Stimulated activated CD4-positive, alpha-beta T cell treated with anti-CD3 and anti-CD28 coated beads, TNF-alpha, amount 100 ng/mL, for 48 hours (primary cell): ENCODE measurements at places on chromosomes 3 and 15.

GRCh38 chr3:37967260-37967881 lies 23.2 kb upstream of the VILL start:
- DNase-seq = peak; percentile 30

DNA sequence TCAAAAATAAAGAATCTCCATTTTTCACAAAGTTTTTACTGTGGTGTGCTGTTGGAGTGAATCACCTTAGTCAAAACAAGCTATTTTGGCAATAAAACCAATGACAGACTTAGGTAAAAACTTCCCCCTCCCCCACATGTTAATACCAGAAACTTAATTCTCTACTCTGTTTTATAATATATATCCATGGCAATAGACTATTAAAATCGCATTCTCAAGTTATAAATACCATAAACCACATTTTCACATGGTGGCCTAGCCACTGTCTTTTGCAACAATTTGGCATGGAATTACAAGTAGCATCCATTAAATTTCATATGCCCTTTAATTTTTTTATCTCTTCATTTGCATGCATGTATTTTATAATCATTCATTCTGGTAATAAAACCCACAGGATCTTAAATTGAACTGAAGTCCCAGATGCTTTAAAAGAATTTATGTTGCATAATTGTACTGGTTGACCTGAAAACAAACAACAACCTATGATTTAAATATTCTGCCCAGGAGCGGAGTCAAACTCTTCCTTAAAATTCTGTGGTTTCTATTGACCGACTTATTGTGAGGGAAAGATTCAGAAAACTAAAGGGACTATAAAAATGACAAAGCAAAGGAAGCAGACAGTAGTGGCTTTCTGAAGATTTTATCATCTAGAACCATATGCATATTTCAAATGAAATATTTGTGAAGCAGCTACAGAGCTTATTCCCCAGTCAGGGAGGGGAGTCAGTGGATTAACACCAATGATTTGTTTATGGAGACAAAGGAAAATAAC lies 229.0 kb upstream of the TBL1XR1 start:
- DNase-seq = no peak

DNA sequence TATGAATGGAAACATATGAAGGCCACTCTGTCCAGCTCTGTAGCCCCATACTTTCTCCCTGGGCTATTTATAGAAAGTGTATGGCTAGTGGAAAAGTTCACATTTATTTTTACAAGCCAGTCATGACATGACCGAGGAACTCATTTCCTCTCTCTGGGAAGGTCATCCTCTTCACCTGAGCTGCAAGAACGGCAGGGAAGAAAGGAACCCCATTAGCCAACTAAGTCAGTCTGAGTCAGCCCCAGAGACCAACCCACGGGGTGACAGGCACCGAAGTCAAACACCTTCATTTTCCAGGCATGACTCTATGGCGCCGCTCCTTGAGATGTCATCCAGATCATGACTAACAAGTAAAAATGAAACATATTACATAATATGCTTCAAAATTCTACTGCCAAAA lies 4.8 kb downstream of the PAQR9 start:
- no peak for DNase-seq

DNA sequence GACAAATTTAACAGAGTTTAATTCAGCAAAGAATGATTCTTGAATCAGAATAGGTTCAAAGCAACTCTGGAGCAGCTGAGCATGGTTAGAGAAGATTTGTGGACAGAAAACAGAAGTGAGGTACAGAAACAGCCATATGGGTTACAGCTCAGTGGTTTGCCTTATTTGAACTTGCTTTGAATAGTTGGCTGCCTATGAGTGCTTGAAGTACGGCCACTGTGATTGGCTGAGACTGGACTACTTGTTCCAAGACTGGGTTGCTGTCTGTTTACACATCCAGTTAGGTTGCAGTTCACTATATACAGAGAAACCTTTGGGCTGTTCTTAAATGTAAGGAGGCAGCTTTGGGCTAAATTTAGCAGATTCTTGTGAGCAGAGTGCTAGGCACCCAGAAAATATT lies 79.4 kb upstream of the CADPS start:
- no peak for DNase-seq

- DNase-seq = no peak
These were observed 49.2 kb downstream of the PROS1 start for GRCh38 chr3:93924491-93924890.

GRCh38 chr3:101807888-101808287 lies 28.9 kb downstream of the NXPE3 start:
- no peak for DNase-seq

GRCh38 chr3:126613479-126614188 lies 41.3 kb downstream of the TXNRD3 start:
- DNase-seq = no peak

DNA sequence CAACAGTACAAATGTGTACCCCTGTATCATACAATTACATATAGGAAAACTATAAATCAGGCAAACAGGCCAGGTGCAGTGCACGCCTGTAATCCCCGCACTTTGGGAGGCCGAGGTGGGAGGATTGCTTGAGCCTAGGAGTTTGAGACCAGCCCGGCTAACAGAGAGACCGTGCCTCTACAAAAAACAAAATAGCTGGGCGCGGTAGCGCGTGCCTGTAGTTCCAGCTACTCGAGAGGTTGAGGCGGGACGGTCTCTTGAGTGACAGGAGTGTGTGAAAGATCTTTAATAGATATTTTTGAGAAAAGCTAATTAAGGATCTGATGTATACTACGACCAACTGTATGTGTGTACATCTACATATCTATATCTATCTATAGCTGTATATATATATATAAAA lies 33.8 kb upstream of the BDH1 start:
- no peak for DNase-seq

DNA sequence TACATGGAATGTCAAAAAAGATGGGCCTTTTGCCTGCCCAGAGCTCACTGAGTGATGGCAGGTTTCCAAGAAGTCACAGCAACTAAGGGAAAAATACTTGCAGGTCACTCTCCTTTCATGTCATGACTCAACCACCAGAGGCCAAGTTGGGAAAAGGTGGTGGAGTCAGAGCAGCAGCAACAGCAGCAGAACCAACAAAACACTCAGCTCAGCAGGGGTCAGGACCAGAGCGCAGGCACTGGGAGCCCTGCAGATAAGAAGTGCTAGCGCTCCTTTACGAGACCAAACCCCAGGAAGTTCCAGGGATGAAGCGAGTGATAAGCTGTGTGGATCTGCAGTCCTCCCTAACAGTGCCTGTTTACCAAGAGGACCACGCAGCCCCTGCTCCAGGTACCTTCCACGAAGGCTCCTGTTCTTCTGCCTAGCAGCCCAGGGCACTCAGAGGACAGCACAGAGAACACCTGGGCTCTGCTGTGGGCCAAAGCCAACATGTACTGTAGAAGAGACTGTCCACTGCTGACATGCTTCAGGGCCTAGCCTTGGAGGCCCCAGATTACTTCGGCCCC lies 26.0 kb downstream of the POC1A start:
- DNase-seq = no peak

- no peak for DNase-seq
These were observed 18.8 kb upstream of the ANKDD1A start for GRCh38 chr15:64892847-64893403.

DNA sequence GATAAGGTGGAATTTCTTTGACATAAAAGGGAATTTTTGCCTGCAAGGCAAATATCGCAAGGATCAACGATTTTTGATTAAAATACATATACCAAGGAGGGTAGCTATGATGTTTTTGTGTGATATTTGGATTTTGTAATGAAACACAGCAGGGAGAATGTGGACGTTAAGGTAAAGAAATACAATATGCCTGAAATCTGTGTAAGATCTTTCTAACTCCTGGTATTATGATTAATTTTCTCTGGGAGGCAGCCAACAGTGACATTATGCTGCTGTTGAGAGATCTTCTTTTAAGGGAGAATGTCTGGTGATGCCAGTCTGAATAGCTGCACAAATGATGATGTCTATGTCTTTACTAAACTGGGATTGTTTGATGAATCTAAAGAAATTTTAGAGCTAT lies 972.2 kb downstream of the SQOR start:
- DNase-seq = no peak

DNA sequence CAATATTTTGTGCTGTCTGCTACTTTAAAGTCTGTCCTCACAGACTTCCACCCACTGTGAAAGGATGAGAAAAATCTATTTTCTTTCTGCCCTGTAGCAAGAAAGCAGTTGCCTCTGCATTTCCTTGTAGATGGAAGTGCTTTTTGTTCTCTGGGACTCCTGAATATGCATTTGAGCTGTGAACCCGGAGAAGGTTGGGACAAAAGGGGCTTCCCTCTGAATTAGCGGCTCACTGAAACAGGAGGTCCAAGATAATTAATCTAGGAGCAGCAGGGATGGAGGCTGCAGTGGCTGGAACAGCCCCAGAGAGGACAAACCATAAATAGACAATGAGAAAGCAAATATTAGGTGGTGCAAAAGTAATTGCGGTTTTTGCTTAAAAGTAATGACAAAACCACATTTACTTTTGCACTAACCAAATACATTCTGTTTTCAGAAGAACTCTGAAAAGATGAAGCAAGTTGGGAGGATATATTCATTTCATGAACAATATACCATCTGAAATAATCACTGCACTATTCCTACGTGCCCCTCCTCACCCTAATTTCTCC lies 143.4 kb upstream of the KBTBD8 start:
- no peak for DNase-seq

GRCh38 chr15:29309139-29309538 lies 39.5 kb upstream of the NSMCE3 start:
- no peak for DNase-seq

- DNase-seq = no peak
These were observed 8.9 kb downstream of the CISH start for GRCh38 chr3:50602595-50603191.

DNA sequence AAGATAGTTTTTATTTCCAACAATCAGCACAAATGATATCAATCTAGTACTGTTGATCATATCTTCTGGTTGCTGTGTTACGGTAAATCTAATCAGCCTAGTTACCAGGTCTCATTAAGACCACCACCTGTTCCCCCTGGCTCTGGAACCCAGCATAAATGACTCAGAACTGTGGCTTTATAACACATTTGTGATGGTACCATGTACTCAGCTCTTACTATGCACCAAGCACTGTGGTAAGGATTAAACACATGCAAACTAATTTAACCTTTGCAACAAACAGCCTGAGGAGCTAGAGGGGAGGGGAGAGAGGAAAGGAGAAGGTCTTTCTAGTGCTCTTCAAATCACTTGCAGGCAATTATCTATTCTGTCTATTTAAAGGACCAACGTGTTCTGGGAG lies 173.9 kb upstream of the LMCD1 start:
- DNase-seq = no peak

DNA sequence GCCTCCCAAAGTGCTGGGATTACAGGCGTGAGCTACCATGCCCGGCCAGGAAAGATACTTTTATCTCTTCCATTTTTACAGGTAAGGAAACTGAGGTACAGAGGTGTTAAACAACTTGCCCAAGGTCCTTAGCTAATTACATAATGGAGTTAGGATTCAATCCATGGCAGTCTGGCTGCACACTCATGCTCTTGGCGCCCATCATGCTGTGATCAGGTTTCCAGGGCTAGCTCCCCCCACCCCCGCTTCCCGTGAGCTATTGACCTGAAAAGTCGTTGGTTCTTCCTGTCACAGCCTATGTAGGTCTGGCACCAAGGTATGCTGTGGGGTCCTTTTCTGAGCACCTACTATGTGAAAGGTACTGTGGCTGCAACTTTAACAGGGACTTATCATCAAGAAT lies 55.9 kb upstream of the LARS2 start:
- no peak for DNase-seq

DNA sequence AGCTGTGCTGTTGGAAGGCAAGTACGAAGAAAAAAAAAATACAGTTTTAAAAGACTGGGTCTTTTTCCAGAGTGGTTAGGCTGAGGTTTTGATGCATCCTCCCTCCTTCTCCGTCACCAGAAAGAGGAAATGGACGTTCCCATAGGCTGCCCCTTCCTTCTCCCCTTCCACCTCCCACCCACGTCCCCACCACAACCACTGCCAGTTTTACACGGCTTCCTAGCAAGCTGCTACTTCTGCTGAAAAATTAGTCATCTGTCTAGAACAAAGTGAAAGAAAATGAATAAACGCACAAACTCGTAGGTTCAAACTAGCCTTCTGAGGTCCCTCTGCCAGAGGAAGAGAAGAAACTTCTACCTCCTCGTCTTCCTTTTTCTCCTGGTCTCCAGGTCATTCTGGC lies 71.6 kb upstream of the RPL35A start:
- DNase-seq = peak; percentile 66

DNA sequence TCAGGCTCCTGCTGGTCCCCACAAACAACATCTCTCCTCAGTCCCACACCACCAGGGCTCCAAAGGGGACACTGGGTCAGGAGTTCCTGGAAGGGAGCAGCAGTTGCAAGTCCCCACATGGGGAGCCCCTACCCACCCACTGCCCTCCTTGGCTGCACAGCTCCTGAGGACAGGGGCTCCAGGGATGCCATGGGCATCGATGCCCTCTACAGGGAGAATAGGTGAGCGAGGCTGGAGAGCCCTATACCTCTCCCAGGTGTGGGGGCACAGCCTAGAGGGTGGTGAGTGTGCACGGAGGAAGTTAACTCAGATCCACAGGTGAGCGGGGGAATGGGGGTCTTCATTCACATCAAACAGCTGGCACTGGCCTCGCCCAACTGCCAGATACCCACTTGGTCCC lies 141.2 kb upstream of the LINGO1 start:
- DNase-seq = no peak

- DNase-seq = no peak
These were observed 3.0 kb downstream of the SKIL start for GRCh38 chr3:170360466-170360865.

DNA sequence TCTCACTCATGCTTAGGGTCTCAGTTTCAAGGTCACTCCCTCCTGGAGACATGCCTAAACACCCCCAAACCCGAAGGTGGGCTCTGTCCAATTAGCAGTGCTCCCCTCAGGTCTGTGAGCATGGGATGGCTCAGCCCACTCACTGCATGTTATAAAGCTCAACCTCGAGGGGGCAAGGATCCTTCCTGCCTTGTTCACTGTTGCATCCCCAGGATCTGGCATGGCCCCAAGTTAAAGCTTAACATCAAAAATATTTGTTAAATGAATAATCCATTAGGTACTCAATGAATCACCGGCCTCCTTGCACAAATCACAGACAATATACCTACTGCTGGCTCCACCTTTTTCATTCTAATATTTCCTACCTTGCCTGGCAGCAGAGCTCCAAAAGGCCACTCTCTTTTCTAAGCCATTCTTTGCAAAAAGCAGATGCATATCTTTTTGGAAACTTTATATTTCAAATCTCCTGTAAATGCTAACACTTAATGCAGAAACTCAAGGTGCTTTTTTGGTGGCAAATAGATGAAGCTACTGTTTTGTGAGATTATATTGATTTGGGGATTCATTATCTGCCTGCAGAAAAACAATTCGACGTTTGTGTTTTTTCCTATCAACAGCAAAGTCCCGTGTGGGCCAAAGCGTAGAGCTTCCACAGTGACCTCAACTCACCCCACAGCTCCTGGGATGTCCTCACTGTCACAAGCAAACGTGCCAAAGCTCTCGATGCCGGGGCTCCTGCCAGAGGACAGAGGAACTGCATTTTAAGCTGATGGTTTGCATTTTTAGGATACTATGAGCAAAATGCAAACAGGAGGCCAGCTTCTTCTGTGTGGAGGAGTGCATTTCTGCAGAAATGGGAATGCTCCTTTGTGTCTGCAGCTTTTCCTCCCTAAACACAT lies 35.4 kb downstream of the PCOLCE2 start:
- DNase-seq = no peak
